GM23248 (cell line): ENCODE measurements at places on chromosomes 12 and 14.
A peak's percentile ranks its signal among the peaks of the same experiment; 100 is the strongest.

DNA sequence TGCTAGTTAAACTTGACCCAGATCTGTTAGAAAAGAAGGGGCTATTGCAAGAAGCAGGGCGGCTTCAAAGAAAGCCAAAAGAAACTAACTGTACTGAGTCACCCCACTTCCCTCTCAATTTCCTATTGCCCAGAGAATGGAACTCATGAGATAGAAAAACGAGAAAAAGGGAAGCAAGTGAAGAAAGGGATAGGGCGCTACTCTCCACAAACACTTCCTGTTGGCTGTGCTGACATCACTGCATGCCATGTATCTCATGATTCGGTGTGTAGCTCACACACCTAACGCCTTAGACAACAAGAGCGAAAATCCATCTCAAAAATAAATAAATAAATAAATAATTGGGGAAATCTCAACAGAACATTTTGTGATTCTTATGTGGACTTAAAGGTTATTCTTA lies 13.0 kb upstream of the P2RX4 start:
- no peak for DNase-seq

DNA sequence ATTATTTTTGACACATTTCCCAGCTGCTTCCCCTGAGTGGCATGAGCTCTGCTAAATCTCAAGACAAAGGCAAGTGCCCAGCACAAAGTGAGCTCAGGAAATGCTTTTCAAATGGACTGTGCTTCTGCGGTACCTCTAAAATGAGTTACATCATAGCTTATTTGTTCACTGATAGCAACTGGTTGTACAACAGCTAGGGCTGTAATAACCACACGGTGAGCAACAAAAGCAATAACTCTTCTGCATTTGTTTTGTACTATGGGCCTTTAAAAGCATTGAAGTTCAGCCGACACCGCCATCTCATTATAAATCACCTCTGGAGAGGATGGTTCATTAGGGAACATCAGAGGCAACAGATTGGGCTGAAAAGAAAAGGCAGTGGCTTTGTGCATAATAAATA lies 475.0 kb downstream of the GLT1D1 start:
- no peak for DNase-seq

- DNase-seq: no peak
Measured at GRCh38 chr12:65534238-65534841, 255.9 kb downstream of the MSRB3 start.

GRCh38 chr12:47899466-47899865 lies 5.3 kb downstream of the VDR start:
- no peak for DNase-seq

DNA sequence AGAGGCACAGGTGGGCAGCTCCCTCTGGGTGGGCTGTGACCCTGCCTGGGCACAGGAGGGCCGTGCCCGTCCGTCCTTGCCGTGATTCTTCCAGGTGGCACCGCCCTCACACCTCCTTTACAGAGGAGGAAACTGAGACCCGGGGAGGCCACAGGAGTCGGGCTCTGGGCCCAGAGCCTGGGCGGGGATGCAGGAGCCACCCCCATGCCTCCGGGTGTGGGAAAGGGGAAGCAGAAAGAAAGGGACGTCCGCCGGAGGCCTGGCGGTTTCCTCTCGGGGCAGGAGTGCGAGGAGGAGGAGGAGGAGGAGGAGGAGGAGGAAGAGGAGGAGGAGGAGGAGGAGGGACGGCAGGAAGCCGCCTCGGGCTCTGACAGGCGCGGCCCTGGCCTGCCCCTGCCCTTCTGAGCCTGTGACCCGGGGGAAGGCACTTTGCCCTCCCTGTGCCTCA lies 23.0 kb downstream of the SH2B3 start:
- no peak for DNase-seq

DNA sequence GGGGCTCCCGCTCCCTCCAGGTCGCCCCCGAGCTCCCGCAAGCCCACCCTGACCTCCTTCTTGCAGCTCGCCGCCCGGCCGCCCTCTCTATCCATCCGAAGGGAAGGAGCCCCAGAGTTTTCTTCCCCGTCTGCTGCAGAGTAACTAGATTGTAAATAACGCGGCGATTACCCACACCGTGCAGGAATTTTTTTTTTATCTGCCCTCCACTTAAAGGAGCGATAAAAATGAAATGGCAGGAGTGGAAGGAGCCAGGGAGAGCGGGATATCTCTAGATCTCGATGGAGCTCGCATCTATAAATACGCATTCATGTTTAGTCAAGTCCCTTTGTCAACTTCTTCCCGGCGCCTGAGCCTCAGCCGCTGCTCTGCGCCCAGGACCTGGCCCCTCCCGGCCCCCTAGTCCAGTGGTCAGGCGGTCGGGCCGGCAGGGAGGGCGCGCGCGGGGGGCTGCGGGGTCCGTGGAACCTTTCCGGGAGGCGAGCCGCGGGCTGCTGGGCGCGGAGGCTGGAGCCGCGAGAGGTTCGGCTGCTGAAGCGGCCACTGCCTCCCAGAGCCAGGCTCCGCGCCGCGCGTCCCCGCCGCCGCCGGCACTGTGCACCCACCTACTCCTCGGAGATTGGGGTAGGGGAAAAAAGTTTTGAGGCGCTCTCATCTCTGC lies 386.0 kb downstream of the BCAT1 start:
- DNase-seq: peak; percentile 40

DNA sequence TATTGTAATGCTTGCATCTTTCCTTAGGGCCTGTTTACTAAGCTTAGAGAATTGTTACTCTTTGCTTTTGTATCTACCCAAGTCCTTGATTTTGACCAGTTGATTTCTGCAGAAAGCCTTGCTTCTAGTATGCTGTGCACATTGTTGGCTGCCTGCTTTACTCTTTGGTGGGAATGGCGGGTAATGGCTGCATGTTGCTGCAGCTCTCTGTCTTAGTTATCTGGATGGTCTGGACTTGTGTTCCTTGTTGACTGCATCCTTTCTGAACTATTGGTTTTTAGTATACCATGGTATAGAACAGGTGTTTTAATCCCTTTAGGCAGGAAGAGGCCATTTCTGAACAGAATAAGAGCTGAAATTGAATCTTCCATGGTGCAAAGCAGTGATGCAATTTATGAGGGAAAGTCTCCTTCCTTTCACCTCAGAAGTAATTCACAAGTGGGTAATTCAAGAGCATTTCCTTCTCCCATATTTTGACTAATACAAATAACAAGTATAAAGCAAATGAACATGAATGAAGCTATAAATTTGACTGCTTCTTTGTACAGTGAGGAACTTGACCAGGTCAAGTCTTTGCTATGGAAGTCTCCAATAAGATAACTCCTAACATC lies 466.4 kb downstream of the NPAS3 start:
- no peak for DNase-seq

- peak; percentile 53 for DNase-seq
Measured at GRCh38 chr12:55746174-55746912, 3.4 kb downstream of the GDF11 start.

DNA sequence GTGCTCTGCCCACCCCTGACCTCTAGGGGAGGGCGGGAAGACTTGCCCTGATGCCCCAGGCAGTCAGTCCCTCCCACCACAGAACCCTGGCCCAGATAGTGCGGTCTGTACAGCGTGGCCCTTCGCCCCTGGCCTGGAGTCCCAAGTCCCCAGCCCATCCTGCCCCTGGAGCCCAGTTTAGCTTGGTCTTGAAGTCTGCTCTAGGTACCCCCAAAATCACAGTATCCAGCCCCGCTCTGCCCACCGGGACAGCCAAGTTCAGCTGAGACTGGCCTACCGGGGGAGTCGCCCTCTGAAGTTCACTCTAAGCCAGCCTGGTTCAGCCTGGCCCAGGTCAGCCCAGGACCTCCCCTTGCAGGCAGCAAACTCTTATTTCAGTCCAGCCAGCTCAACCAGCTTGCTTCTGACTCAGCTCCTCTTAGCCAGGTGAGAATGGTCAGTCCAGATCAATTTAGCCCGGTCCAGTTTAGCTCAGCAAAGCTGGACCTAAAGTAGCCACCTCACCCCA lies 75.9 kb downstream of the TMEM121 start:
- no peak for DNase-seq

GRCh38 chr14:75714991-75715390 lies 53.9 kb downstream of the TTLL5 start:
- peak; percentile 22 for DNase-seq
